ENCODE measurements at places on chromosomes 6 and 20.

- H3K27me3 ChIP-seq = no peaks in the 10 kb centered on the region
- H3K36me3 ChIP-seq = no peaks in the 10 kb centered on the region
- no peak overlapping the region for H3K4me3 ChIP-seq
- no peak for DNase-seq
- H3K27ac ChIP-seq = no peak overlapping the region
Measured at GRCh38 chr20:53568351-53568750, 25.3 kb downstream of the ZNF217 start.

GRCh38 chr20:47350691-47351545 is 5.6 kb downstream of the ZMYND8 start:
- peak overlapping the region; percentile 58 for H3K27ac ChIP-seq
- no peaks in the 10 kb centered on the region for H3K36me3 ChIP-seq
- no peak overlapping the region for H3K4me3 ChIP-seq
- no peaks in the 10 kb centered on the region for H3K27me3 ChIP-seq
- H3K4me1 ChIP-seq = peaks cover 29% of the 10 kb centered on the region

GRCh38 chr6:137904822-137905617 is 38.0 kb downstream of the TNFAIP3 start:
- H3K4me3 ChIP-seq = no peak overlapping the region
- no peaks in the 10 kb centered on the region for H3K4me1 ChIP-seq

DNA sequence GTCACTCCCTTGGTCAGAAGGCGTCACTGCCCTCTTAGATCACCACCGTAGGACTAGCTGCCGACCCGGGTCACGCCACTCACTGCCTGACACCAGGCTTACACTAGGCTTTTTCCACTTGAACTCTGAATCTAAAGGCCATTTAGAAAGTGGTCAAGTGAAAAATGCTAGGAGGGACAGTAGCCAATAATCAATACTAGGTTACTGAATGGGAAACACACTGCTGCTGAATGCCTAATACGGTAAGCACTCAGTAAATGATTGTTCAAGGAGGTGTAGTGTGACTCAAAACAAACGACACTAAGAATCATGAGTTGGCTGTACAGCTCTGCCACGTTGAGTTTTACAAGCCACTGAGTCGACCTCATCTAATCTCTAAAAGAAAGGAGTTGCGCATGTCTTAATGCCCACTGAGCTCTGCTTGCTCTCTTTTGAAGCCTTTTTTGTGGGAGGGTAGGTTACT is 760 bp upstream of the IBTK start:
- no peak for DNase-seq
- no peaks in the 10 kb centered on the region for H3K4me1 ChIP-seq

GRCh38 chr6:170253226-170253909 is 37.5 kb downstream of the DLL1 start:
- H3K36me3 ChIP-seq = no peaks in the 10 kb centered on the region
- no peaks in the 10 kb centered on the region for H3K27me3 ChIP-seq
- H3K27ac ChIP-seq = no peak overlapping the region
- H3K4me1 ChIP-seq = no peaks in the 10 kb centered on the region
- DNase-seq = peak; percentile 24

DNA sequence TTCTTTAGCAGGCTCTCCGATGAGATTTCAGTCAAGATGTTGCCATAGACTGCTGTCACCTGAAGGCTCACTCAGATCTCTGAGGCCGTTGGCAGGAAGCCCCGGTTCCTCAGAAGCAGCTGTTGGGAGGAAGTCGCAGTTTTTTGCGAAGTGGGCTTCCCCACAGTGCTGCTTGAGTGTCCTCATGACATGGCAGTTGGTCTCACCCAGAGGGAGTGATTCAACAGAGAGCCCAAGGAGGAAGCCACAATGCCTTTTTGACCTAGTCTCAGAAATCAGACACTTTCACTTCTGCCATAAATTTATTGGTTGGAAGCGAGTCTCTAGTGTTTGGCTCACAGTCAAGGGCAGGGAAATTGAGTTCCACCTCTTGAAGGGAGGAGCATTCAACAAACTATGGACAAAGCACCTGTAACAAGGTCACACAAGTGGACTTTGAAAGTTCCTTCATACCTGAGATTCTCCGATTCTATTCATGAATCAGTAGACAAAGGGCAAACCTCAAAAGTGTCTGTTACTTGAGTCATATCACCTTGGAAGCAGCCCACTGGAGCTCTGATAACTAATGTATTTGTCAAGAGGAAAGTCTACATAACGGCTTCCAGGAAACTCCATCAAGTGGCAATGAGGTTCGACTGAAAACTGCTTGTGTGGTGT is 208.3 kb downstream of the TASP1 start:
- H3K27me3 ChIP-seq = no peaks in the 10 kb centered on the region
- no peaks in the 10 kb centered on the region for H3K36me3 ChIP-seq
- H3K27ac ChIP-seq = no peak overlapping the region
- no peaks in the 10 kb centered on the region for H3K4me1 ChIP-seq
- no peak overlapping the region for H3K4me3 ChIP-seq
- no peak for DNase-seq

DNA sequence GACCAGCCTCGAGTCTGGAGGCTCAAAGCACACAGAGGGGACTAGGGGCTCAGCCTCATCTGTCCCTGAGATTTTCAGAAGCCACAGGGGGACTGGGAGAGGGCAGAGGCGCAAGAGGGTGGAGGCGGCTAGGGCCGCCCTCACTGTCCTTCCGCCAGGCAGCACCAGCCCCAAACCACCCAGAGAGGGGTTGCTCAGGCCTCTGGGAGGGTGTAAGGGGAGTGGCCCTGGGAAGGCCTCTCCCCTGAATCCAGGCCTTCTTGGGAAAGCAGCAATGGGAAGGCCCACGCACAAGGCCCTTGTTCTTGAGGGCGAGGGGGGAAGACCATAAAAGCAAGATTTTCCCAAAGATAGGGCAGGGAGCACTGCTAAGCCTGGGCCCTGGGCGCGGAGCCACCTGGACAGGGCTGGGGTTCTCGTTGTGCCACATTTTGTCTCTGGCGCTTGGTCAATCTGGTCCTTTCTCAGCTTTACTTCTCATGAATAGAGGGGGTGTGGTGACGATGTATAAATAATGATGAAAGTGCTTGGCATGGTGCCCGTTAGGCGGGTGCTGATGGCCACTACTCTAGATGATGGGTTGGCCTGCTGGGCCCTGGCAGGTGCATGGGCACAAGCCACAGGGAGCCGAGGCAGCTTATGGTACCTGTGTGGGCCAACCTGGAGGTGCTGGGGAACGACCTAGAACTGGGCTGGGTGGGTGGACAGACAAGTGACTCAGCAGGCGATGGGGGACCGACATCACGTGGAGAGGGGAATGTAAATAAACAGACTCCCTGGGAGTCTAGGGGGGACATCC is 4.8 kb downstream of the SAMD10 start:
- H3K27ac ChIP-seq = no peak overlapping the region
- H3K4me3 ChIP-seq = no peak overlapping the region
- H3K36me3 ChIP-seq = no peaks in the 10 kb centered on the region
- H3K27me3 ChIP-seq = no peaks in the 10 kb centered on the region
- DNase-seq = no peak

DNA sequence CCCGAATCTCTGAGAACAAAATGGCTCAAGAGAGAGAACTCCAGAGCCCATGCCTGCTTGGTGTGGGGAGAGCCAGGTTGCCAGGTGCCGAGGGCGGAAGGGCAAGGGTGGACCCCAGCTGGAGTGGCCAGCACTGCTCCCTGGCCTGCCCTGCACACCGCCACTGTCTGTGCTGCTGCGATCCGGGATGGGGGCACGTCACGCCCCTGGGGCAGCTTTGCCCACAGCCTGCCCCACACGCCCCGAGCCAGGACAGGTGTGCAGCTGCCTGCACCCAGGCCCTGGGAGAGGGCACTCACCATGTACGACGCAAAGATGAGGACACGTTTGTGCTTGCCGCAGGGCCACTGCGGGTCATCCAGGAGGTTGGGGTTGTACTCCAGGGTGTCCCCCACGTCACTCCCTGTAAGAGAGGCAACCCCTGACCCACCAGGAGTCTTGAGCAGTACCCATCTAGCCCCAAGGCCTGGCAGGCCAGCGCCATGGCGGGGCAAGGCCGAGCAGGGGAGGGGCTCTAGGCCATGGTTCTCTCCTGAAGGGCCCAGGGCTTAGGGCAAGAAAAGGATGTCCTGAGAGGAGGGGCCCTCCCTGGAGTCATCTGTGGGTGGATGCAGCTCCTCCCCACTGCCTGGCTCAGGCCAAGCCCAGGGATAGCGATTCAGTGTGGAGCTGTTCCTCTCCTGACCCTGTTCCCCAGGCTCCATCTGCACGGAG is 5.9 kb downstream of the RPS21 start:
- no peak overlapping the region for H3K4me3 ChIP-seq
- no peaks in the 10 kb centered on the region for H3K27me3 ChIP-seq
- no peak for DNase-seq
- no peak overlapping the region for H3K27ac ChIP-seq

- DNase-seq = no peak
- H3K27ac ChIP-seq = no peak overlapping the region
- H3K36me3 ChIP-seq = no peaks in the 10 kb centered on the region
Measured at GRCh38 chr20:50727792-50728485, 3.4 kb upstream of the PARD6B start.

- H3K27ac ChIP-seq = no peak overlapping the region
- no peak for DNase-seq
- H3K36me3 ChIP-seq = no peaks in the 10 kb centered on the region
Measured at GRCh38 chr6:43762966-43763695, 6.9 kb upstream of the VEGFA start.

DNA sequence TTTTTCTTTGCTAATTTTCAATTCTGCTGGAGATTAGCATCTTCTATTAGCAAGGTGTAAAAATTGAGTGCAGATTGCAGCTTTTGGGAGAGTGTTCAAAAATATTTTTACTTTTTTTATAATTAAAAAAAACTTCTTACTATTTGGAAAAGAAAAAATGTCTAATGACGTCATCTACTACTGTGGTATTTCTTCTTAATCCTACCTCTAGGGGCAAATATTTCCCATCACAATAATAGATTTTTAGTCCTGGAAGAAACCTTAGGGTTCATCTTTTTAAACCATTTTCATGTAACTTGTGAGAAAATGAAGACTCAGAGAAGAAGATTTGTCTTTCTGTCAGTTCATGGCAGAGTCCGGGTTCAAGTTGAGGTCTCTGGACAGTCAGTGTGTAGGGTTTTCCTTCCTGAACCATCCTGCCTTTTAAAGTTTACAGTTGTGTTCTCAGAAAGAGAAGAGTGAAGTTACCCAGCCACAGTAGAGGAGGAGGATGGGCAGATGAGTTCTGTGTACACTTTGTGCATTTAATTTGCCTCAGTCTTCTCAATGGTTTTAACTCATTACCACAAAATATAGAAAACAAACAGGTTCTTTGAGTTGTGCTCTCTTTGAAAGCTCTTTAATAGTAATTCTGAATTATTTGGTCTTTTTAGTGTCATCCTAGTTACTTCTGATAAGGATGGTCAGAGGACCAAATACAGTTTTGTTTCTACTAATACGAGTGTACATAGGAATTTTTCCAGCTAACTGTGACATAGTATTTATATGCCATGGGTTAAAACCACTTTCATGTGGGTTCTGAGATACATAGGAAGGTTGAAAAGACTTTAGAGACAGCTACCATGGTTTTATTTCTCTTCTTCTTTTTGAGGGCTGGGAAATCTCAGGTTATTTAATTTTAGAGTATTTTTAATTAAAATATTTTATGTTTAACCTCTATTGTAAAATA is 184.7 kb downstream of the CDKAL1 start:
- H3K27ac ChIP-seq = no peak overlapping the region
- no peak for DNase-seq

- no peak overlapping the region for H3K27ac ChIP-seq
- no peaks in the 10 kb centered on the region for H3K36me3 ChIP-seq
- DNase-seq = peak; percentile 88
Measured at GRCh38 chr20:33299111-33299603, 16.1 kb downstream of the BPIFB1 start.

DNA sequence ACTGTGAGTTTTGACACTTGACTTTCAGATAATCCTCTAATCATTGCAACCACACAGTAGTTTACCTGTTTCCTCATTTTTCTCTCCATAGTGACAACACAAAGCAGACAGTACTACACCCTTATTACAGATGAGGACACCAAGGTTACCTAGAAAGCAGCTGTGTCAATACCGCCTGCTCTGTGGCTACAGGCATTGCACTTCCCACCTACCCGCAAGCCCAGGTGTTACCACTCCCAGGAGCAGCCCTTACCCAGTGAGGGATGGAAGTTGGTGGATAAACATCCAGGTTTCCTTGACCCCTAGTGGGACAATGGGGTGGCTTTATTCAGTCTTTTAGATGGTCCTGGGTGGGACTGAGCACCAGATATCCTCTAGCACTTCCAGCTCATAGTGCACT is 503.6 kb downstream of the PTPRT start:
- H3K27ac ChIP-seq = no peak overlapping the region
- H3K4me1 ChIP-seq = no peaks in the 10 kb centered on the region
- no peaks in the 10 kb centered on the region for H3K36me3 ChIP-seq
- no peak overlapping the region for H3K4me3 ChIP-seq
- no peaks in the 10 kb centered on the region for H3K27me3 ChIP-seq

DNA sequence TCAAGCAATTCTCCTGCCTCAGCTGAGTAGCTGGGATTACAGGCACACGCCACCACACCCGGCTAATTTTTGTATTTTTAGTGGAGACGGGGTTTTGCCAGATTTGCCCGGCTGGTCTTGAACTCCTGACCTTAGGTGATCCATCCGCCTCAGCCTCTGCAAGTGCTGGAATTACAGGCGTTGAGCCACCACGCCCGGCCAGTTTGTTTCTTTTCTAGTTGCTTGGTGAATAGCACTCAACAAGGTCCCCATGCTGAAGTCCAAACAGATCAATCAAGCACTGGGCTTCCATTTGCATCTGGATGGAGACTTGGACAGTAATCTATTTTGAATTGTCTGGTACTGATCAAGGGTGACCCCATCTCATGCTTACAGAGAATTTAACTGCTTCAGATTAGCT is 108.9 kb upstream of the FOXO3 start:
- no peaks in the 10 kb centered on the region for H3K27me3 ChIP-seq
- no peak overlapping the region for H3K27ac ChIP-seq
- H3K4me3 ChIP-seq = no peak overlapping the region
- DNase-seq = no peak
- no peaks in the 10 kb centered on the region for H3K36me3 ChIP-seq

GRCh38 chr20:62018437-62019143 is 47.1 kb downstream of the TAF4 start:
- H3K4me3 ChIP-seq = no peak overlapping the region
- H3K4me1 ChIP-seq = no peaks in the 10 kb centered on the region

GRCh38 chr6:168268755-168269154 is 50.8 kb downstream of the DACT2 start:
- no peaks in the 10 kb centered on the region for H3K4me1 ChIP-seq
- DNase-seq = no peak
- H3K27ac ChIP-seq = no peak overlapping the region
- H3K36me3 ChIP-seq = no peaks in the 10 kb centered on the region

- no peak overlapping the region for H3K27ac ChIP-seq
- H3K27me3 ChIP-seq = no peaks in the 10 kb centered on the region
Measured at GRCh38 chr6:158367816-158368215, 55.6 kb downstream of the TULP4 start.

- no peaks in the 10 kb centered on the region for H3K36me3 ChIP-seq
- no peaks in the 10 kb centered on the region for H3K27me3 ChIP-seq
- peak; percentile 81 for DNase-seq
- peak overlapping the region; percentile 100 for H3K27ac ChIP-seq
- no peak overlapping the region for H3K4me3 ChIP-seq
Measured at GRCh38 chr20:17558154-17558940, 11.5 kb upstream of the DSTN start.

All from aorta (tissue), 5 donors.